NCI-H187 (cell line): ENCODE measurements at places on chromosomes 11 and 22.
A peak's percentile ranks its signal among the peaks of the same experiment; 100 is the strongest.

- no peak for DNase-seq
Observed at GRCh38 chr22:22932512-22932941, 44.9 kb downstream of the IGLL5 start.

GRCh38 chr22:43879901-43880540 is 11.8 kb downstream of the PNPLA5 start:
- DNase-seq: no peak

DNA sequence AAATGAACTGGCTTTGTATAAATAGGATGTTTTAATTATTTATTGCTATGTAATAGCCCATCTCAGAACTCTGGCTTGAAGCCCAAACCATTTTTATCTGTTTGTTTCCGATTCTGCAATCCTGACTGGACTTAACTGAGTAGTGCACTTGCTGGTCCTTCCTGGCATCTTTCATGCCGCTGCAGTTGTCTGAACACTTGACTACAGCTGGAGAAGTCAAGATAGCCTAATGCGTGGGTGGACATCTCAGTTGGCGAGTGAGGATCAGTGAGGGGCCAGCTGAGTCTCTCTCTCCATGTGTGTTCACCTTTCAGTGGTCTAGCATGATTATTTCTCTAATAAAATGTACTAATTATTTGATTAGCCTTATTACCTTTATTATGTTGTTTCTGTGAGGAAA is 105.8 kb downstream of the PRMT3 start:
- no peak for DNase-seq

DNA sequence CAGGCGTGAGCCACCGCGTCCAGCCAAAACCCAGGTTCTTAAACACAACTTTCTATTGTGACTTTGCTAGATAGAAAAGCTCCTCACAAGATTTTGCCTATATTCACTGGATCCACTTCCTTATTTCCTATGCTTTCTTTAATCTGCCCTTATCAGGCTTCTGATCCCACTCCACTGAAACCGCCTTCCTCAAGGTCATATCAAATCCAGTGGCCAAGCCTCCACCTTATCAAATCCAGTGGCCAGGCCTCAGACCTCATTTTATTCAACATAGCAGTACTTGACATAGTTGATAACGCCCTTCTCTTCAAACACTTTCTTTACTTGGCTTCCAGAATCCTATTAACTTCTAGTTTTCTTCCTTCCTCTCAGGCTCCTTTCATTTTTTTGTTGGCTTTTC is 29.5 kb downstream of the DIXDC1 start:
- no peak for DNase-seq

GRCh38 chr11:11512090-11512489 is 109.7 kb downstream of the GALNT18 start:
- no peak for DNase-seq

GRCh38 chr22:50576070-50576469 is 2.2 kb downstream of the CPT1B start:
- DNase-seq: no peak

DNA sequence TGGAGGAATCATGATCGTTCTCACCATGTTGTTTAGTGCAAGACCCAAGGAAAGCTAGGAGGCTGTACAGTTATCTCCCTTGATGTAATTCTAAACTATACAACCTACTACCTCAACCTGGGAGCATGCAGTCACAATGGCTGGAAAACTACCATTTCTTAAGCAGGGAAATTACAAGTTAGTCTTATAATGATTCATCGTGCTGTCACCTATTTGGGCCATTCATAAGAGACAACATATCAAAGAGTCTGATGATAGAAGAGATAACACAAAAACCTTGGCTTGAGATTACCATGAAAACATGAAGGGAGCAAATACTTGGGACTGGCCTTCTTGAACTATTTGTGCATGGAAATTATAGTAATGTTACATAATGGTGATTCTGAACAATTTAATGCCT is 30.5 kb upstream of the BLID start:
- no peak for DNase-seq

GRCh38 chr11:64251016-64251752 is at the start of gene PLCB3:
PLCB3 (plus strand) TSS chr11:64251530; CDS start chr11:64251650, 120 bp downstream.
- DNase-seq: peak; percentile 14

DNA sequence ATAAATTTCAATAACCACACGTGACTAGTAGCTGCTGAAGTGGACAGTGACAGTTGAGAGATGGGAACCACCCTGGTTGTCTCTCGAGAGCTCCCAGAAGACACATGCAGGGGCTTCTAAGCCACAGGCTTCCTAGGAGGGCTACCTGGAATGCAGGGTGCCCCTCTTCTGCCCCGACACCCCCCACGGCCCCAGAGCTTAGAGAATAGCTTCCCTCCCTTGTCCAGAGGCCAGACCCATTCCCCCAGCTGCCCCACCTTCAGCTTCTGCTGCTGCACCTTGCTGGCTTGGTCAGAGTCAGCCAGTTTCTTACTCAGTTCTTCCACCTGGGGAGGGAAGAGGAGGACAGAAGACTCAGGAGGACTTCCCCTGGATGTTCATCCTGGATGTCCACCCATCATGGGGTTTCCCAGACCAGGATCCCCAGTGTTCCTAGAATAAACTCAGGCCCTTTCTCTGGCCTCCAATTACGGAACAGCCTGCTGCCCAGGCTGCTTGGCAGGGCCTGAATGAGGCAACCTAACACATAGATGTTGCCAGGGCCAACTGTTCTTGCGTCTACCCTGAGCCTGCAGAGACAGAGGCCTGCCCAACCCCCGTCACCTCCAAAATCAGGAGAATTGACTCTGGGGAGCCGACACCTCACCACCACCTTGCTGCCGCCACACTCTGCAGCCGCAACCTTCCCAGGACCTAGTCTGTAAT is 12.0 kb downstream of the IL18BP start:
- no peak for DNase-seq

GRCh38 chr11:38582756-38583155 is 1984.7 kb upstream of the RAG2 start:
- DNase-seq: no peak

DNA sequence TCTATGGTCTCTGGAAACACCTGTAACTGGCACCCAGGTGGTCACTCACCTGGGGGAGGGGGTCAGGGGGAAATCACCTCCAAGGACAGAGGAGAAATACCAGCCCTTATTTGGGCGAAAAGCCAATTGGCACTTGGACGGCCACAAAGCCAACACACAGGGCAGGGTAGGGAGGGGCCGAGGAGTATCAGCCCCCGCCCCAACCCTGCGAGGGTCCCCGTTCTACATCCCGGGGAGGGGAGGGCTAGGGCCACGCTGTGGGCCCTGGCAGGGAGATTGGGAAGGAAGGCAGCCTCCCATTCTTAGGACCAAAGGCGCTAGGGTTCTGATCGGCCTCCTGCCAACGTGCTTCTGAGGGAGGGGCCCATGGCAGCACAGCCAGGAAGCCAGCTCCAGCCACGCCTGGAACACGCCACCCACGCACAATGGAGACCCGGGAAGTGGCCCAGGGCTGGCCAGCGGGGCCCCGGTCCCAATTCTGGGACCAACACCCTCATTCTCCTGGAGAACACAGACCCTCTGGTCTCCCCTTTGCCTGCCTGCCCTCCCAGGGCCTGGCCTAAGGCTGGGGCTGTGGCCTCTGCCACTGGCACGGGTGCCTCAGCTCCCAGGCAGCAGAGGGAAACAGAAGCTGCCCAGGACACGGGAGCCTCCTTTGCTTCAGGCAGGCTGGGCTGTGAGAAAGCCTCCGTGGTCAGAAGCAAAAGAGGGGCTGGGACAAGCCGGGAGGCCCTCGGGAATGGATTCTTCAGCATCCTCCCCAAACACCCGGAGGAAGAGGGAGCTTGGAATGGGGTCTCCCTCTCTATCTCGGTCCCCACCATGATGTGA is 7.4 kb downstream of the CBX6 start:
- DNase-seq: no peak

- peak; percentile 19 for DNase-seq
Observed at GRCh38 chr11:65695459-65696241, 16.4 kb upstream of the KAT5 start.

DNA sequence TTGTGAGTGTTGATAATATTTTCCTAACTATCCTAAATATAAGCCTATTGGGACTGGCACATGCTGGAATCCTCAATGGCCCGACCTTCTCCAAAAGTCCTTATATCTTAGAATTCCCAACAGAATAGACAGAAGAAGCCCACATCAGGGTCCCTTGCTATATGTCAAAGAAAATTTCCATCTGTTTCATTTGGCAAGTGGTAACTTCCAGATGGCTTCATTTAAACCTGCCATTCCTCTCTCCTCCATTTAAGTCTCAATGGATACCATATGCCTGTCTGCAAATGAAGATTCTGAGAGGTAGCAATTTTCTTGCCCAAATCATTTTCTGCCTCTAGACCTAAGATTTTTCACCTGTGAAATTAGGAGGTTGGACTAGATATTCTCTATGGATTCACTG is 73.1 kb upstream of the KCNA4 start:
- no peak for DNase-seq

GRCh38 chr11:78377625-78378418 is 39.8 kb downstream of the GAB2 start:
- DNase-seq: no peak

DNA sequence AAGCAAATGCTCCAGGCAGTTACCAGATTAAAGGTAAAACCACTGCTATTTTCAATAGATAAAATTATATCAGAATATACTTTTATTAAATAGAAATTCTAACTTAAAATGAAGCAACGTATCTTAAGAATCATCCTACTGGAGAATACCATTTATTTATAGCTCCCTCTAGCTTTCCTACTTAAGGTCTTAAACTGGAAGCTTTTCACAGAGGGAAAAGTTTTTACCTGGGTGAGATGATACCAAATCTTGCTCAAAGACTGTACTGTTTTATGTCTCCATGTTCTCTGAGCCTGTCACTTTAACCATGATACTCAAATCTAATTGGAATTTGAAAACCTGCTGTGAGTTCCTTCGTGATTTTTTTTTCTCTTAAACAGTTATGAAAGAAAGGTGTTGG is 291.8 kb downstream of the AASDHPPT start:
- no peak for DNase-seq

GRCh38 chr22:44483878-44484277 is 14.2 kb downstream of the RTL6 start:
- no peak for DNase-seq
